ENCODE measurements at places on chromosomes 7 and 10. TPM values are rescaled to one million over a fixed set of nuclear protein-coding genes. Genes with fewer than 3 reads are reported as not detected.

DNA sequence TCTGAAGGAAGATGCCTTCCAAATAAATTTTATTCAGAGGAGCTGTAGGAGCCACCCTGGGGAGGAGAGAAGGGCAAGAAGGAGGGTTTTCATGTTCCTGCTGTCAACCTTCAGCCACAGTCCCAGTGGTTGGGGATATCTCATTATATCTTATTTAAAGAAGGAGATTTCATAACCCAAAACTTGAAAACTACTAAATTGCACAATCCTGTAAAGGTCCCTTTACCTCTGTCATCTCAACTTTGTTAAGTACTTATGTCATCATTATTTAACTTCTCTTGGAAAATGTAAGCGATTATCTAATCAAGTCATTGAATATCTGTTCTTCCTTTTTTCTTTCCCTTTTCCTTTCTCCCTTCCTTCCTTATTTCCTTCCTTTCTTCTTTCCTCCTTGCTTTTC, 794.5 kb upstream of the IGFBP3 start:
- DNase-seq, result no peak

COMMD3 gene
- total RNA-seq, result 28.0 TPM

GRCh38 chr10:35200487-35200886, 73.8 kb downstream of the CREM start:
- no peak for DNase-seq

NKX1-2 gene
- 0.07 TPM for total RNA-seq

TBATA gene
- total RNA-seq, result not detected

DNA sequence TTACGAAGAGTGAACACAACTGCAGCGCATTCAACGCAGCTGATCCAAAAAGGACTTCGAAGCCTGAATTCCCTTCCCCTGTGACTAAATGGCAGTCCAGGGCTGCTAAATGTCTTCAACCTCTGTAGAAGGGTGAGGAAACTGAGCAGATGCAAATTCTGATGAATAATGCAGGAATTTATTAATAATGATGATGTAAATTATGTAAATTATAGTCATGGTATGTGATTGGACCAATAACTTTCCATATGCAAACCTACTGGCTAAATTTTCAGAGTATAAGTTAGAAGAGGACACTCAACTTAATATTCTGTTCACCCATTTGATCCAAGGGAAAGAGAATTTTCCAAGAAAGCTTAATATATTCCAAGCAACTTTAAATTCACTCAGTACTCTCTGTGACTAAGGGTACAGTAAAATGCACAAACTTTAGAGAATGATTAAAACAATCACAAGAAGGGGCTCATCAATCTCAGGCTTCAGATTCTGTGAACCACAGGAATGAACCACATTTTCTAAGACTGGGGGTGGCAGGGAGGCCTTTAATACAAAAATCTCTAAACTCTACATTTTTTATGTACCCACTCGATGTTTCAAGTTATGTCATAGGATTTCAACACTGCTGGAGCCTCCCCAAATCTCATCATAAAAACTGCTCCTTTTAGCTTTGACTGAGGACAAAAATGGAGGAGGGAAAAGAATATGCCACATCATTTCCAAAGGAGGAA, 3.5 kb downstream of the FGFR2 start:
- DNase-seq, result peak; percentile 75

- no peak for DNase-seq
Observed at GRCh38 chr10:12538491-12538995, 189.2 kb downstream of the CAMK1D start.

- DNase-seq, result no peak
Observed at GRCh38 chr10:110851020-110851612, 20.6 kb upstream of the PDCD4 start.

- DNase-seq, result peak; percentile 92
Observed at GRCh38 chr10:124063750-124064603, 29.4 kb downstream of the CHST15 start.

DNA sequence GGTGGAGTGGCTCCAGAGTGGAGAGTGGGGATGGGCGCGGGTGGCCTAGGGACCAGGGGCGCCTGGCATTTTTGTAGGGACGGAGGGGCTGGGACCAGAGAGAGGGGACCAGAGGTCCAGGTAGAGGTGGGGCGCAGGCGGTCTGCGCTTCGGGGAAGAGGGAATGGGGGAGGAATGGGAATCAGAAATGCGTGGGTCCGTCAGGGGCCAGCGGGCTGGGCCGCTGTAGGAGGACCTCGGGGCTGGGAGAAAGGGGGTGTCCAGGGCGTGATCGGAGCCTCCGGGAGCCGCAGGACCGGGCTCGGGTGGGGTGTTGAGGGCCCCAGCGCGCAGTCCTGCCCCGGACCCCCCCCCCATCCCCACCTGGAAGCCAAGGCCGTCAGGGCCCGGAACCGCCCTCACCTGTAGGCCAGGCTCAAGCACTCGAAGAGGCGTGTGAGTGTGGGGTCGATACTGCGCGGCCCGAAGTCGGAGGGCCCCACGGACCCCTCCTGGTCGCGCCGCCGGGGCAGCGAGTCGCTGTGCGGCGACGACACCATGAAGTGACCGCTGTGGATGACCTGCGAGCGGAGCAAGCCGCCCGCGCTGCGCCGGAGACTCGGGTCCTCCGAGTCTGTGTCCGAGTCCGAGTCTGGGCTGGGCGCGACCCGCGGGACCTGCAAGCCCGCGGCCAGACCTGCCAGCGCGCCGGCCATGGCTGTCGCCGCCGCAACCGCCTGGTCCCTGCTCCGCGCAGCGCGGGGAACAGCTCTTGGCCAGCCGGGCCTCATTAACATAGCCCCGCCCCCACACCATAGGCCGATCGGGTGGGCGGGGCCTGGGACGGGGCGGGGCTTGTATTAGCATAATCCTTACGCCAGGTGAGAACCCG, at the start of gene MLXIPL:
MLXIPL (minus strand) TSS at position 725 of the 871 bp plus-strand sequence; CDS start at position 695, 30 bp downstream.
- no peak for DNase-seq

DNA sequence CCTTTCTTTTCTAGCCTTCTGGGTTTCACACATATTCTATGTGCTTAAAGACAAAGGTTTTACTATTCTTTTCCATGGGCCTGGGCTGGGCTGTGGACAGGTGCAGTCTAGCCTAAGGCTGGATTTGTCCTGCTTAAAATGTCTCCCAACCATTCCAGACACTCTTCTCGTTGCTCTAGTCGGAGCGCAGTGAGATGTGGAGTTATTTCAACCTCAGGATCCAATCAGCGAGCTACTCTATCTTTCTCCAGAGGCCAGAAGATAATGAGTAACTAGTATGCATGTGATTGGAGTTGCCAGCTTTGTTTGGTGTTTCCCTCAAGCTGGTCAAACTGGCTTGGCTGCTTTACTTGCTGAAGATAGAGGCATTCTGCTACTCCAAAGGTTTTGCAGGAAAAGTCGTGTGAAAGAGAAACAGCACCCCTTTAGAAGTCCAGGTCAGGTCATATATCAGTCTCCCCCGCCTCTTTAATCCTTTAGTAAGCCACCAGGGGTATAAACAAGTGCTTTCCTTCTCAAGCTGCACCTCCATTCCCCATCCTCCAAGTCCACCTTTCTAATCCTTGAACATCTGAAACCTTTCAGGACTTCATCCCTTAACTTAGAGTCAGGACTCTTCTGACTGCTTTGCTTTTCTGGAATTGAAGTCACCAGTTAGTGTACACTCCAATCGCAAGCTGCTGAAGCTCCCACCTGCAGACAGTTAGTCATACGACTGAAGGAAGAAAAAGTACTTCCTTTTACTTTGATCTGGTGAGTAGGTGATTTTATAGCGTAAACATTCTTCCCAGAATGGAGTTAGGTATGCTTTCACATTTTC, 78.8 kb downstream of the DNMBP start:
- peak; percentile 81 for DNase-seq

VIPR2 gene
- total RNA-seq, result 0.43 TPM
